Mesothelial cell of epicardium (in vitro differentiated cells): ENCODE measurements at places on chromosomes 11 and 22.

GRCh38 chr11:125407046-125407445, 89.0 kb downstream of the FEZ1 start:
- no peak for DNase-seq

GRCh38 chr22:22935546-22936157, 48.0 kb downstream of the IGLL5 start:
- no peak for DNase-seq

DNA sequence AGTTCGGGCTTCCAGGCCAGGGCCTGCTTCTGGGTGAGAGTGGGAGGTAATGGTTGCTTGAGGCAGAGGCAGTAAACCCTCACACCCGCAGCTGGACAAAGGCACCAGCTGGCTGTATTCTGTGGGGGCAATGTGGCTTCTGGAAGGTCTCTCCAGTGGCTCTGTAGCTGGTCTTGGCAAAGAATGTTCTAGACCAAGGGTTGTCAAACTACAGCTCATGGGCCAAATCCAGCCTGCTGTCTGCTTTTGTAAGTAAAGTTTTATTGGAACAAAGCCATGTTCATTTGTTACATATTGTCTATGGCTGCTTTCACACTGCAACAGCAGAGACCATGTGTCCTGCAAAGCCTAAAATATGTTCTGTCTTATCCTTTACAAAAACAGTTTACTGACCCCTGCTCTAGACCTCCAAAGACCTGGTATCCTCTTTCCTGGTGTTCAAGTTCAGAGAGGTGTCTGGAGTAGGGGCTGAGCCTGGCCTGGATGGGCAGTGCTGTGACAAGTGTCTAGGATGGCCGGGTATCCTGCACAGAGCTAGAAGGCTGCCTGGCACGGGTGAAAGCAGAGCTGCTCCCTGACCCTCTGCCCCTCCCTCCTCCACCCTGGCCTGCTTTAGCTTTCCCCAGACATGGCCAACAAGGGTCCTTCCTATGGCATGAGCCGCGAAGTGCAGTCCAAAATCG, 3.4 kb downstream of the TAGLN start:
- DNase-seq = no peak

DNA sequence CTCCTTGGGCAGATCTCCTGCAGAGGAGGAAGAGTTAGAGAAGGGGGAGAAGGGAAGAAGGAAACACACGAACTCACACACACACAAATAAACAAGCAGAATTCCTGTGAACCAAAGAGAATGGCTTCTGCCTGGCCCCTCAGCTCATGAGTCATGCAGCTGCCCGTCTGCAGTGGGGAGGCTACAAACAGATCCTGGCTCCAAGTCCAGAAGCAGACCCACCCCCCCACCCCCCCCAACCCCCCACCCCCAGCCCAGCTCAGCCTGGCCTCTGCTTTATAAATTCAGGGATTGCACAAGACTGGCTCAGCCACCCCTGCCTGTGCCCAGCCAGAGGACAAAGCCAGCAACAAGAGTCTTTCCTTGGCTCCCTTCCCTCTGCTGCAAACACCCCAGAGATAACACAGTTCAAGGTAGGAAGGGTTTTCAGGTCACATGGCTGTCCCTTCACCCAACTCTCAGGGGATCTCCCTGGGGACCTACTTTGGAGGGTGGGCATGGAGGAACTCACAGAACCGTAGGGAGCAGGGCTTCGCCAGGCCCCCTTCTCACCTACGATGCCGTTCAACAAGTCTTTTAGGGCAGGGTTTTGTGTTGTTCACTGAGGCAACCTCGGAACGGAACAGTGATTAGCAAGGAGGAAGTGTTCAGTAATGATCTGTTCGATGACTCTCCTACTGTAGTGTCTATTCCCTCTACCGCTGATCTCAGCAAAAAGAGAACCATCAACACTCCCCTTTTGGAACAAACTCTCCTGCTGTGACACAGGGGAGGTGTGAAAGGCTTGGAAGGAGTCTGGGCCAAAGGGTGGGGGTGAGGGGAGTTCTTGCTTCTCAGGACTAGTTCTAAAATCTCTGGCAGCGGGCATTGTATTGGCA, 35.5 kb downstream of the RPL27A start:
- DNase-seq = no peak

DNA sequence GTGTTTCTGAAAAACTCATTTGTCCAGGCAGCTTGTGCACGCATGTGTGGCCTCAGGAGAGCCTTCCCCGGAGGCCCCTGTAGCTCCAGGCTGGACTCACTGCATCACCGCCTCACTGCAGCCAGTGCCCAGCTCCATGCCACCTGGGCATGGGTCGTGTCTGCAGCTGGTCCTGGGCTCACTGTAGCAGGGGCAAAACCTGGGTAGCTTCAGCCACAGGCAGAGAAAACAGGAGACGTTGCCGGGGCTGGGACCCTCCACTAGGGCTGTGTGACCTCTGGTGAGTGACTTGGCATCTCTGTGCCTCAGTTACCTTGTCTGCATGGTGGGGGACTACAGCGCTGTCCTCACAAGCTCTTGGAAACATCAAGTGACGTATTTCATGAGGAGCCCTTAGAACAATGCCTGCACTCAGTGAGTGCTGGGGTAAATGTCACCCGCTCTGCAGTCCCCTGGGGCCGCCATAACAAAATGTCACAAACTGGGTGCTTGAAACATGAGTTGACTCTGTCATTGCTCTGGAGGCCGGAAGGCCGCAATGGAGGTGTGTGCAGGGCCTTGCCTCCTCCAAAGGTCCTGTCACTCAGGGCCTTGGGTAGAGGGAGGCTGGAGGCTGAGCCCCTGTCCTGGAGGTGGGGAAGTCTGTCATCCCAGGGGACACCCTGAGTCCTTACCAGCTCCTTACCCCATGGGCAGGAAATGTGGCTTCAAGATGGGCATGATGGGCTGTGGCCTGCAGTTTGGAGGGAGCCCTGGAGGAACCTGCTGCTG, 488.7 kb downstream of the TBC1D22A start:
- no peak for DNase-seq

DNA sequence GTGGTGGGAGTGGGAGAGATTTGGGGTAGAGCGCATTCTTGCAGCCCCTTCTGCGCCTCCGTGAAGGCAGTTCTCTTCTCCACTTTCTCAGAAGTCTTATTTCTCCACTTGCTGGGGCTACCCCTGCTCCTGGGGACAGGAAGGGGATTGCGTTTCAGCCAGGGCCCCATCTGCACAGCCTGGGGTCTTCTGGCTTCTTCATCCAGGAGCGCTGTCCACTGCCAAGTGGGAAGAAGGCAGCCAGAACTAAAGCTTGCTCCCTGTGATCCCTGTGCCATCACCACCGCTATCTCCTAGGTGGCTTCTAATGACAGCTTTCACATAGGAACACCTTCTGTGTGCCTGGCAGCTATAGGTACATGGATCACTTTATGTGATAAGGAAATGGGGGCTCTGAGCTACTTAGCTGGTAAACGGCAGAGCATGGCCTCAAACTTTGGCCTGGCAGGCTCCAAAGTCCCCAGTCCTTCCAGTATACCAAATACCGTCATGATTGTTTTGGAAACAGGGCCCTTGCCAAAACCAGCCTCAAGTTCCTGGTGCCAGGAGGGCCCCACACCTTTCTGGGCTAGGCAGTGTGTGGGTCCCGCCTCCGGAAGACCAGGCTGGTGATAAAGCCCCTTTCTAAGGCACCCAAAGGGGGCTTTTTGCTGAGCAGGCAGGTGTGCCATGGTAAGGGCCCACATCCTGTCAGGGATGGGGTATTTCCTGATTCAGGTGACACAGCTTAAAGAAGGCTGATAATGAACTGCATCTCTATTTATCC, 60.4 kb upstream of the PAX6 start:
- no peak for DNase-seq
